ENCODE measurements at places on chromosomes 12 and 14. TPM values are rescaled to one million over a fixed set of nuclear protein-coding genes. Genes with fewer than 3 reads are reported as not detected.
A peak's percentile ranks its signal among the peaks of the same experiment; 100 is the strongest.

GRCh38 chr14:59868021-59868420, 2.6 kb downstream of the RTN1 start:
- DNase-seq = no peak

GRCh38 chr12:121789800-121790728, 3.4 kb downstream of the RHOF start:
- DNase-seq = peak; percentile 95

GRCh38 chr14:89807151-89807550, 147.4 kb downstream of the EFCAB11 start:
- no peak for DNase-seq

- DNase-seq = no peak
Observed at GRCh38 chr12:4261655-4262054, 11.9 kb upstream of the CCND2 start.

DNA sequence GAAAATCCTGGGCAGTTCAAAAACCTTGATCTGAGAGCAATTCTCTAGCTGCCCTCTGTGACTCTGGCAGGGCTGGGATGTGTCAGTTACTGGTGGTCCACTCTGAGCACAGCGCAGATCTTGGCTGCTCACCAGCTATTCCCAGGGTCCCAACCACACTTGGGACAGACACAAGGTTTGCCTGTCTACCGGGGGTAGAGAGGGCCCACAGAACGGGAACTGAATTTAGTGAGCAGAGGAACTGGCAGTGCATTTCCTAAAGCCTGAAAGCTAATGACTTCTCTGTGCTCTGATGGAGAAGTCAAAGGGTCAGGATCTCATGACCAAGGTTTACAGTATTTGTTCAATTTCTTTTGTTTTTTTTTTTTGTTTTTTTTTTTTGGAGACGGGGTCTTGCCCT, 2.6 kb downstream of the PDE6H start:
- DNase-seq = no peak

- no peak for DNase-seq
Observed at GRCh38 chr14:53951627-53952303, 4.9 kb downstream of the BMP4 start.

- DNase-seq = no peak
Observed at GRCh38 chr12:77435446-77436091, 370.2 kb upstream of the E2F7 start.

GRCh38 chr12:128322341-128322740, 55.4 kb downstream of the TMEM132C start:
- DNase-seq = no peak

DNA sequence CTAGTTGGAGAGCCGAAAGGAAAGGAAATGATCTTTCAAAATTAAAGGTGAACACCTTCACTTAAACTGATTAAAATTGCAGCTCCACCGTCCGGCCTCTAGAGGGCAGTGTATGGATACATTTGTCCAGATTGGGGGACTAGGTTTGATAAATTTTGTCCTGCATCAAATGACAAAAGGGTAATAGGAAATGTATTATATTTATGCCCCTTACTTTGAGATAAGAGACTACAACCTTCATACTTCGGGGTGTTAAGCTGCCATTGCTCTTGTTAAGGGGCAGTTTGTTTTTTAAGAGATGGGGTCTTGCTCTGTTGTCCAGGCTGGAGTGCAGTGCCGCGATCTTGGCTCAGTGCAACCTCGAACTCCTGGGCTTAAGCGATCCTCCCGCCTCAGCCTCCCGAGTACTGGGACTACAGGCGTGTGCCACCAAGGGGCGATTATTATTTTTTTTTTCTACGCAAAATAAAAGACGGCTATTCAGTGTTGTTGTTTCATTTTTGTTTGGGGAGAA, 818 bp upstream of the SUOX start:
- peak; percentile 59 for DNase-seq

- DNase-seq = no peak
Observed at GRCh38 chr14:104171029-104171697, 32.8 kb downstream of the KIF26A start.

DNA sequence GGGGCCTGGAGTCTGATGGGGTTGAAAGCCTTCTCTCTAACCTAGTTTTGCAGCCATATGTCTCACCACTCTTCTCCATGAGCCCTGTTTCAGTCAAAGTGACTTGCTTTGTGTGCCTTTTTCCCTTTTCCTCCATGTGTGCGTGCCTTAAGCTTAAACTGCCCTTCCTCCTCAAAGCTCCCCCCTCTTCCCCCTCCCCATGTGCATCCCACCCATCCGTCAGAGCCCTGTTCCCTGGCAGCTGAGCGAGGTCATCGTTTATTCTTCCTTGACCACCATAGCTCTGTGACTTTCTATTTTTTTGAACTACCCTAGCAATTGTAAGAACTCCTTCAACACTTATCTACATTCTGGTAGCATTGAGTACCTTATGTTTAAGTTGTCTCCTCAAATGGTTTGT, 24.9 kb downstream of the SAMD4A start:
- DNase-seq = no peak

DNA sequence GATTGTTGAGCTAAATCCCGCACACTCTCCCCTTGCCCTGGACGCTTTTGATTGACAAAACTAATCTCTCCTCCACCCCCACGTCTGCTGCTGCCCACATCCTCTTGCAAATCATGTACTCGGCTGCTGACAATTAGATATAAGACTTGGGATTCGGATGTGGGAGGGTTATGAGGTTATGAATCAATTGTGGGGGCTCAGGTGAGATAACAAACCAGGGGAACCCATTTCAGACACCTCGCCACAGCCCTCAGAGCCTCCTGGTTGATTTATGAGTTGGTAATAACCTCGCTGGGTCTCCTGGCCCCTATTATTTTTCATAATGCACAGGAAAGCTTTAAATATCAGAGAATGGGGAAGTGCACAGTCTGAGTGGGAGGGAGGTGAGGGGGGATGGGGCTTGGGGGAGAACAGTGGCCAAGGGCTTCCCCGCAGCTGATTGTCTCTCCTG, 449.9 kb downstream of the DPF3 start:
- DNase-seq = peak; percentile 19

GRCh38 chr12:80442426-80443222, 1.4 kb upstream of the PTPRQ start:
- DNase-seq = no peak

DNA sequence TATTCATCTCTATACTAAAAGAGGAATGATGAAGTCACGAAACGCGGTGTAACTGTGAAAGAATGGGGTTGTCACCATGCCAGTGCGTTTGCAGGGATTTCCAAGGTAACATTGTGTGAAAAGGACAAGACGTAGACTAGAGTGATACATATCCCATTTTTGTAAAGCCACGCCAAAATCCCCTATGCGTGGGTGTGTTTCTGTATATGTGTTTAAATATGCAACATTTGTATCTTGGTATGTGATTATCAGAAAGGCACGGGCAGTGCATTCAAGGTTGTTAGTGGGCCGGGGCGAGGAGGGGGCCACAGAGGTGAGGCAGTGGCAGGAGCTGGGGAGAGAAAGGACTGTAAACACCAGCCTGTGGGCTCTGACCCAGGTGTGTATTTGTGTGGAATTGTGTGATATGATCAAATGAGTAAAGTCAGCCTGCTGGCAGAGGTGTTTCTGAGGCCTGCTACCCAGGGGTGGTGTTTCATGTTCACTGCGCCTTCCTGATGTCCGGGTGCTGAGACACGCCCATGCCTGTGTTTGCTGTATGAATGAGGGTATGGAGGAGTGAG, 137.8 kb downstream of the ADGRD1 start:
- no peak for DNase-seq

GRCh38 chr12:123115409-123116121, 35.3 kb downstream of the PITPNM2 start:
- no peak for DNase-seq

DNA sequence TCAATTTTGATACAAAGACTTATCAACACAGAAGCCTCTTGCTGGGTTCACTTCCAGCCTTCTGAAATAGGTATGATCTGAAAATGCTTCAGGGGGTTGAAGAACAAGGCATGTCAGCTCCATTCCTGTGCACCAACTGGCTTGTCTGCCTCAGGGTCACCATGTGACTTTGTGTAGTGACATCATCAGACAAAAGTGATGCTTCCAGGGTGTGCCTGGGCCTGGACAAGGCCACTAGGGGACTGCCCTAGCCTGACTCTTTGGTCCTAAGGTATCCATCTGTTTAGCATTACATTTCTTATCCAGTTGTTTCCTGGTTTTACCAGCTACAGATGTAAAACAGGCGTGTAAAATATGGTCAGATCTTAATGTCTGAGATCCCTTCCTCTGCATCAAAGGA, 155.6 kb downstream of the CAND1 start:
- no peak for DNase-seq

The LRRC9 gene
- total RNA-seq = not detected

The SDR9C7 gene
- not detected for total RNA-seq

The FGF6 gene
- total RNA-seq = not detected

The NRIP2 gene
- total RNA-seq = 0.64 TPM

The MON2 gene
- total RNA-seq = 55.4 TPM

The RFC5 gene
- total RNA-seq = 14.0 TPM

The OVCH1 gene
- not detected for total RNA-seq

The KRT72 gene
- not detected for total RNA-seq

The CLEC6A gene
- not detected for total RNA-seq

The SPIC gene
- not detected for total RNA-seq

The SLC25A21 gene
- total RNA-seq = 0.31 TPM

The RTN1 gene
- 1.2 TPM for total RNA-seq

Data from mucosa of descending colon (tissue), 3 donors.